ENCODE measurements at places on chromosomes 4 and X. TPM values are rescaled to one million over a fixed set of nuclear protein-coding genes. Genes with fewer than 3 reads are reported as not detected.
A peak's percentile ranks its signal among the peaks of the same experiment; 100 is the strongest.

Gene MAGEA2B
- total RNA-seq = not detected

DNA sequence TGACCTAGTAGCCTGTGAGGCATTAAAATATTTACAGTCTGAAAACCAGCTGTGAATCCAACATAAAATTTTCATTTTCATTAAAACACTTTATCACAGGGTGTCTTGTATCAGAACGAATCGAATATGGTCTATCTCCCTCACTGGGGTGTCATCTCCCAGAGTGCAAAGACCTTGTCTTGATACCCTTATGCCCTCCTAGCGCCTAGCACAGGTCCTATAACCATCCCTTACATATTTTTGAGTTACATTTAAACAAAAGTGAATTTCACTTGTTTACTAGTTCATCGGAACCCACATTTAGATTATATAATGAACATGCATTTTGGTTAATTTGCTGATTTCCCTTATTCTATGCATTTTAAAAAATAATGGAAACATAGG lies 14.0 kb downstream of the DIPK2B start:
- DNase-seq = no peak

GRCh38 chr4:84583876-84584380 lies 1.0 kb downstream of the CDS1 start:
- DNase-seq = no peak

GRCh38 chrX:44484607-44485146 lies 58.0 kb downstream of the FUNDC1 start:
- DNase-seq = no peak

Gene MAGEA9B
- not detected for total RNA-seq

DNA sequence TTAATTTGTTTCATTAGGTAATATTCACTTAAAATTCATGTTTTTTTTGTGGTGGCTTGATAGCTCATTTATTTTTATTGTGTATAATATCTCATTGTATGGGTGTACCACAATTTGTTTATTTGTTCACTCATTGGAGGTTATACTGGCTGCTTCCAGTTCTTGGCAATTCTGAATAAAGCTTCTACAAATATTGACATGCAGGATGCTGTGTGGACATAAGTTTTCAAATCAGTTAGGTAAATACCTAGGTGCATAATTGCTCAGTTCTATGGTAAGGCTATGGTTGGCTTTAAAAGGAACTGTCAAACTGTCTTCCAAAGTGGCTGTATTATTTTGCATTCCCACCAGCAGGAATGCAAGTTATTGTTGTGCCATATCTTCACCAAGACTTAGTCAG lies 504.5 kb upstream of the GALNTL6 start:
- no peak for DNase-seq

- no peak for DNase-seq
These were observed 25.7 kb upstream of the SHISA3 start for GRCh38 chr4:42371305-42372252.

Gene ANOS1
- total RNA-seq = 7.5 TPM

DNA sequence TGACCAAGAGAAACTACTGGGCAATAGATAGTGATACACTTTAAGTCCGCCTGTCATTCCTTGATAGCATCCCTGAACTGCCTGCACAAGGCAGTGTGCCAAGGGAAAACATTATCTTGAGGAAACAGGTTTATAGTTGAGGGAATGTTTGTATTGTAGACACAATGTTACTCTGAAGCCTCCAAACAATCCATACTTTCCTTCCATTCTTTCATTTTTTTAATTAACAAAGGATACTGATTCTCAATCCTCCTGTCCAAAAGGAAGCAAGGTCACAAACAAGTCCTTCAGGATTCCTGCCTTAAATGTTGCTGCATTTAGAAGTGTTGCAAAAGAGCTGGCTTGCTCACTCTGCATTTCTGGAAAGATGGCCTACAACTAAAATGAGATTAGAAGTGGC lies 61.7 kb upstream of the PRSS48 start:
- DNase-seq = no peak

Gene NHSL2
- 4.7 TPM for total RNA-seq

DNA sequence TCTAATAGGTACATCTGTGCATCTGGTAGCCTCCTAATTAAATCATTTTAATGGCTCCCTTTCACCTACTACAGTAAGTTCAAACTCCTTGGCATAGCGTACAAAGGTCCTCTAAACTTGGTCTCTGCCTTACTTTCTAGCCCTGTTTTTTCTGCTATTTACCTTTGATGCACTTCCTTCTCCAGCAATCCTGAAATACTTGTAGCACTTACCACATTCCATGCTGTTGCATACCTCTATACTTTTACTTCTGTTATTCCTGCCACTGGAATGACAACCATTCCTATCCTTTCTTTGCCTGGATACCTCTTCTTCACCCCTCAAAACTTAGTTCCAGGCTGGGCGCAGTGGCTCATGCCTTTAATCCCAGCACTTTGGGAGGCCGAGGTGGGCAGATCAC lies 56.6 kb upstream of the LHFPL1 start:
- DNase-seq = no peak

DNA sequence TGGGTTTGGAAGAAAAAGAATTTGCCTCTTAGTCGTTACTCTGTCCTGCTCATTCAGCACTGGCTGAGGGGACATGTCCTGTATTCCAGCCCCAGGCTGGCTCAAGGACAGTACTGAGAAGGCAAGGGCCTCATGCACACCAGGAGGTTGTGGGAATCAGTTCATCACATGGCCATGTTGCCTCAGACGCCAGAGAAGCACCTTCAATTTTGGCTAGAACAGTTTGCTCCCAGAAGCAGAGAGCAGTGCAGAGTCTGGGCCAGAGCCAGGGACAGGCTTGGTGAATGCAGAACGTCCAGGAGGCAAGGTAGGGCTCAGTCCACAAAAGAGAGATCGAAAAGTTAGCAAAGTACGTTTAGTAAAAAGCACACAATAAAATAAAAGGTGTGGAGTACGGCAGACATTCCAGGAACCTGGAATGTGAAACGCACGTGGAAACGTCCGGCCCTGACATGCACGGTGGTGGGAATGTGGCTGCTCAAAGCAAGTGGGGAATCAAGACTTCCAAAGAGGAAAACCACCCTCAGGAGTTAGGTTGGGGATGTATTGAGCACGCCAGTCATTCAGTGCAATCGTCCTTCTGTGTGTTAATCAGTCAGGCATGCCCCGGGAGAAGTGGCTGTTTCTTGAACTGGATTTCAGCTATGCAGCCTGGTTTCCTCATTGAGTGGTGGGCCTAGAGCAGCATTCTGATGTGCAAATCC lies 1.2 kb upstream of the SLC2A9 start:
- no peak for DNase-seq

GRCh38 chr4:126209147-126209546 lies 894.4 kb downstream of the FAT4 start:
- no peak for DNase-seq

GRCh38 chrX:101349193-101349562 lies 636 bp upstream of the TIMM8A start:
- DNase-seq = no peak

- DNase-seq = no peak
These were observed 373.1 kb downstream of the NAF1 start for GRCh38 chr4:162793571-162793970.

DNA sequence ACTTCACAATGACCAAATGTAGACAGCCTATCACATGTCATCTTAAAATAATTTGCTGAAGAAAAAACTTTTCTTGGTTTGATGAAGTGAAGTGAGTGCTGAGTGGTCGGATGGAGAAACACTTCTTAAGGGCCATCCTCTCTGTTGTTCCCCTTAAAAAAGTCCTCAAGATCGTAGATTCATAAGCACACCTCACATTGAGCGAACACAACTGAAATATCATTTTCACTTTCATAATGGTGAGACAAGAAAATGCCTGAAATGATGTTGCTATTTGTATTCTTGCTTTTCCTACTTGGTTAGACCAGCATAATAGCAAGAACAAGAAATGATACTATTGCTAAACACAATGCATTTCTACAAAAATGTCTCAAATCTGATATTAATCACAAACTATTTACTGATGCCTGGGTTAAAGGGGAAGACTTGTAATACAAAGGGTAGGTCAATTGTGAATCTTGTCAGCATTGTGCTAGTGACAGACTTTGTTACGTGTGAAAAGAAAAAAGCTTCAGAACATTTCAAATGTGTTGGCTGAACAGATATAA lies 305.6 kb upstream of the NR3C2 start:
- DNase-seq = no peak

Gene ATP8A1
- 6.7 TPM for total RNA-seq

DNA sequence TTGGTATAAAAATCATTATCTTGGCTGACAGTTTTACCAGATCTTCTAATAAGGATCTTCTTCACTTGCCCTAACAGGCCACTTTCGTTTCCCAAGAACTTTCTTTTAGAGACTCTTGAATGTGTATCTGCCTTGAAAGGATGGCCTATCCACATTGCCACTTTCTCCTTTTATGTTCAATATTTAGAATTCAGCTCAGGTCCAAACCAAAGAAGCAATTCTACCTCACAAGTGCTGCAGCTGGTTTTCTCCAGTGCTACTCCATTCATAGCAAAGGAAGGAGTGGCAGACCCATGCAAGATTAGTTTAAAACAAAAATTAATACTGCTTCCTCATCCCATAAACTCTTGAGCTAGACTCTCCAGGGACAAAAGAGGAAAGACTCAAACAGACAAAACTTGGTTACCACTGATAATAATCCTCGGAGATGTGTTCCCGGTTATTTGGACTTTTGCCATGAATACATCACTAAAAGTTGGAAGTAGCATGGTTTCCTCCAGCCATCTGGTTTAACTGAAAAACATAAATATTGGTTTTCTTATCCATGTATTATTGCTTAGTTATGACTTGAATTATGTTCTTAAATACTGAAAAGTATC lies 401.8 kb downstream of the PABPC4L start:
- no peak for DNase-seq

Gene SRPK3
- 0.42 TPM for total RNA-seq

- no peak for DNase-seq
These were observed 14.7 kb downstream of the STAP1 start for GRCh38 chr4:67573193-67573592.

GRCh38 chr4:143336781-143337599 lies at the start of gene GAB1:
Gene GAB1, plus strand, starts transcription at chr4:143336876. Its CDS starts 313 bp downstream, at chr4:143337189.
- DNase-seq = peak; percentile 84

DNA sequence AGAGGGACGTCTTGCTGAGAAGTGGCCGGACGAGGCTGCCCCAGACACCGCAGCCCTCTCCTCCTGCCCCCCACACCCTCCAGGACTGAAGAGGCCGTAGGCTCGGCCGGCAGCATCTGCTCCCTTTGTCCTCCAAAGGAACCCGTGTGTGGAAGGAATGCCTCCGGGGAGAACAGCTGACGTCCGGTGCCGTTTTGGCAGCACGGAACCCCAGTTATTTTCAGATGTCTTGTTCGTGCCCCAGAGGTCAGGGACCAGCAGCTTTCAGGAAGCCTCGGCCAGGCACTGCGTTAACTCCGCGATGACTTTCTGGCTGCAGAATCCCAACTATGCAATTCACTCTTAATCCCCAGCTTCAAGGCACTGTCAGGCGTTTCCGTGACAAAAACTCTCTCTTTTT lies 10.9 kb upstream of the PPP2R3B start:
- DNase-seq = no peak

DNA sequence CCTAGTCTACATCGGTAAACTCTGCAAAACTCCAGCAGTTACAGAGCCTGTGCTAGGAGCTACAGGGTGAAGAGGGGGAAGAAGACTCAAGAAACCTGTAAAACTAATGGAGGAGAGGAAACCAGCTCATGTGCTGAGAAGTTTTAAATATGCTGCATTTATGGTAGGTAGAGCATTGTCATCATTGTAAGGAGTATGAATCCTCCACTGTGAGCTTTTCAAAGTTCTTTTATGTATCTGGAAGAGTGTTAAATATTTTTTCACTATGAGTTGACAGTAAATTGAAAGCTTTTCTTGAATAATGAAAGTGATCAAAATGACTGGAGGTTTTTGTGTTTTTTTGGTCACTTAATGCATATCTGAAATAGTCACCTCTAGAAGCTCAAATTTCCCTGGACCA lies 46.2 kb downstream of the SEPTIN11 start:
- no peak for DNase-seq

DNA sequence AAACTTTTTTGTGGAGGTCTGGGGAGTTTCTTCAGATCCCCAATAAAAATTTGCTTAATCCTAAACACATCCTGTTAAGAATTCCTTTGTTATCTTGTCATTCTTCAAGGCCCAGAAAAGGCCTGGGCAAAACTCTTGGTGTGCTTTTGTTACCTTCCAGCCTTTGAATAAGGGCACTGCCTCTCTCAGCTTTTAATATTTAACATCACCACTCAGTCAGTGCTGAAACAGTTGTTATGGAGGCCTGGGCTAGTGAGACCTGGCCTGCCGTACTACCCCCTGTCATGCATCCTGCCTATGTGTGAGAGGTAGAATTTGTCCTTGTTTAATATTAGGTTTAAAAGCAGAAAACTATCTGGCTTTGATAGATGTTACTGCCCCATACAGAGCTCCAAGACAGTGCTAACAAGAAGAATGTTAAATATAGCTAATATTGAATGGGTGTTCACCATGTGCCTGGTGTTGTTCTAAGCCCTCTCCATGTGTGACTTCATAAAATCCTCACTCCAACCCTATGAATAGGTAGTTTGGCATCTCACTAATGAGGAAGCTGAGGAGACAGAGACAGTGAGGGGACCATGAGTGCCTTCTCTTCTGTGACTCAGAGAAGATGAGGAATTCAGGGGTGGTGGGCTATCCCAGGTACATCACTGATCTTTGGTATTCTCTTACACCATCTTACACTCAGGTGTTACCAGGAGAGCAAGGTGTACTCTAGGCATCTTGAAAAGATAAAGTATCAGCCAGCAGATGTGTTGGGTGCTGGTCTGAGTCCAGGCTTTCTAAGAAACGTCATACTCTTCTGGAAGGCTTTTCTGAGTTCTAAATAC lies 6.2 kb downstream of the PPP1R2C start:
- no peak for DNase-seq

- DNase-seq = no peak
These were observed 1535.3 kb upstream of the PCDH10 start for GRCh38 chr4:131613824-131614216.

DNA sequence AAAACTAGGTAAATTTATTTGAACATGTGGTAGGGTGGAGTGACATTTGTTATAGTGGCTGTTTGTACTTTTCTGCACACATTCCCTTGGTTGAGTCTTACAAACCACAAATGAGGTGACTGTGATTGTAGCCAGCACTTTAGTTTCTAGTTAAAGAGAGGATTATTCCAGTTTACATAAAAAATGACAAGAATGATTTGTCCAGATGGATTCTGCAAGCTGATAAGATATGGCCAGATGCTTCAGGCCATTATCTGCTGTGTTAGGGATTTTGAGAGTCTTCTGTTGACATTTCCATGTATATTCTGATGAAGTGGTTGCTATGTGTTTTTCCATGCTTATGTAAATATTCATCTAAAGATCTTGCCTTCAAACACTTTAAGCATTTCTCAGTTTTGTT lies 31.0 kb upstream of the PDE5A start:
- DNase-seq = no peak

DNA sequence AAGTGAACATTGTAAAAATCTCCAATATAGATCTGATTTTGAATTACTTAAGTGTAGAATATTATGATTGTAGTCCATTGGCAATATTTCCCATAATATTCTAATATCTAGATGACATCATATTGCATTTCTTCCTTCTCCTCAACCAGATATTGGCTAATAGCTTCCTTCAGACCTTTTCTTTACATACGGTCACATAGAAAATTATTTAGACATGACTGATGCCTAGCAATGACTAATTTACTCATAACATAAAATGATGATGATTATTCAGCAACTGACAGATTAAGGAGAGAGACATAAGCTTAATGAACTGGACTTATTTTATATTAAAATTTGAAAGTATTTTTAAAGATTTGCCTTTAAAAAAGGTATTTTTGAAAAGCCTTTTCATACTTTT lies 1287.6 kb downstream of the STIM2 start:
- DNase-seq = no peak
